Occipital lobe (tissue), 3 donors: ENCODE measurements at places on chromosomes 3 and 15. TPM values are rescaled to one million over a fixed set of nuclear protein-coding genes. Genes with fewer than 3 reads are reported as not detected.

Gene CYP1A1
- 0.47 TPM for total RNA-seq

Gene CCR3
- total RNA-seq, result not detected

Gene MAP1A
- 35.7 TPM for total RNA-seq

Gene ANP32A
- total RNA-seq, result 109 TPM

Gene TRIM71
- total RNA-seq, result 2.5 TPM

Gene FEM1B
- 188 TPM for total RNA-seq

Gene CPNE9
- total RNA-seq, result 0.31 TPM

Gene NANOGP8
- total RNA-seq, result not detected

Gene MEX3B
- total RNA-seq, result 96.4 TPM

Gene PSTPIP1
- total RNA-seq, result 0.62 TPM

Gene CD200
- total RNA-seq, result 41.6 TPM

Gene ALAS1
- 36.2 TPM for total RNA-seq

Gene ADIPOQ
- total RNA-seq, result not detected

Gene CCNB2
- 4.4 TPM for total RNA-seq

Gene HHLA2
- total RNA-seq, result not detected

Gene C3orf49
- not detected for total RNA-seq

Gene FES
- total RNA-seq, result 4.8 TPM

Gene BCHE
- 15.1 TPM for total RNA-seq

Gene HRG
- not detected for total RNA-seq

Gene C3orf85
- total RNA-seq, result not detected

Gene ITGB5
- 25.6 TPM for total RNA-seq

Gene GP5
- total RNA-seq, result not detected

Gene NEIL1
- total RNA-seq, result 26.2 TPM

Gene FBXW12
- 2.5 TPM for total RNA-seq

Gene NPAP1
- total RNA-seq, result 0.31 TPM

Gene TIGIT
- not detected for total RNA-seq

Gene ALG1L2
- total RNA-seq, result 0.62 TPM

Gene ECE2
- 2.2 TPM for total RNA-seq

Gene KIF15
- total RNA-seq, result 6.4 TPM

Gene AADACL2
- not detected for total RNA-seq
